ENCODE measurements at places on chromosomes 3 and 15. TPM values are rescaled to one million over a fixed set of nuclear protein-coding genes. Genes with fewer than 3 reads are reported as not detected.

The EHD4 gene
- total RNA-seq = 22.8 TPM

The CAPN3 gene
- total RNA-seq = 2.7 TPM

The GABRA5 gene
- 58.6 TPM for total RNA-seq

The ROPN1 gene
- total RNA-seq = not detected

The HHATL gene
- total RNA-seq = not detected

The CLSTN2 gene
- 5.5 TPM for total RNA-seq

The WWTR1 gene
- 346 TPM for total RNA-seq

The RTP4 gene
- total RNA-seq = 0.50 TPM

The SERF2 gene
- 625 TPM for total RNA-seq

The LIPH gene
- total RNA-seq = 0.34 TPM

The HSPBAP1 gene
- total RNA-seq = 14.5 TPM

The HOMER2 gene
- total RNA-seq = 54.8 TPM

The GABRR3 gene
- not detected for total RNA-seq

The DENND6A gene
- 24.6 TPM for total RNA-seq

The FAM107A gene
- total RNA-seq = 79.9 TPM

The SI gene
- total RNA-seq = under 0.01 TPM

The ITGA11 gene
- total RNA-seq = 15.8 TPM

The KLHL6 gene
- total RNA-seq = 0.71 TPM

The CHDH gene
- 0.99 TPM for total RNA-seq

The SAXO2 gene
- not detected for total RNA-seq

The DAZL gene
- not detected for total RNA-seq

The MUC20 gene
- 10.0 TPM for total RNA-seq

The ARGFX gene
- total RNA-seq = not detected

The DOCK3 gene
- total RNA-seq = 5.4 TPM

The CCR9 gene
- not detected for total RNA-seq

The GOLGA8N gene
- 5.0 TPM for total RNA-seq

The IQGAP1 gene
- 212 TPM for total RNA-seq

The GOLGA8G gene
- 0.19 TPM for total RNA-seq

The TAMM41 gene
- 7.6 TPM for total RNA-seq

The GASK1A gene
- 10.2 TPM for total RNA-seq

The ADAMTS17 gene
- total RNA-seq = 6.6 TPM

The NR1I2 gene
- total RNA-seq = not detected

The SNTN gene
- total RNA-seq = not detected

The OXTR gene
- total RNA-seq = 3.6 TPM

The TMCO5A gene
- total RNA-seq = not detected

The CKMT1A gene
- total RNA-seq = not detected

The PLA1A gene
- total RNA-seq = 1.5 TPM

The GATA2 gene
- 15.4 TPM for total RNA-seq

The STAB1 gene
- total RNA-seq = 127 TPM

The PLSCR2 gene
- total RNA-seq = 0.69 TPM

The MYZAP gene
- 192 TPM for total RNA-seq

The OR4F6 gene
- total RNA-seq = not detected

The METTL6 gene
- 12.3 TPM for total RNA-seq

The RFC4 gene
- total RNA-seq = 12.1 TPM

The CLRN1 gene
- not detected for total RNA-seq

The CLEC3B gene
- 144 TPM for total RNA-seq

The NDN gene
- 68.8 TPM for total RNA-seq

The STRIT1 gene
- total RNA-seq = not detected

The ARHGEF26 gene
- total RNA-seq = 158 TPM

The ST3GAL6 gene
- 10.8 TPM for total RNA-seq

The DUOX1 gene
- 0.58 TPM for total RNA-seq

The KIF15 gene
- 1.2 TPM for total RNA-seq

The CADM2 gene
- 16.2 TPM for total RNA-seq

The PARP15 gene
- 0.39 TPM for total RNA-seq

The ZPLD1 gene
- total RNA-seq = not detected

The CD200 gene
- 22.9 TPM for total RNA-seq

The GOLGA8H gene
- total RNA-seq = 0.42 TPM

Data from esophagus muscularis mucosa (tissue), 4 donors.